SHP77 (cell line): ENCODE measurements at places on chromosomes 7 and 10.
A peak's percentile ranks its signal among the peaks of the same experiment; 100 is the strongest.

GRCh38 chr7:84469034-84469433 is 274.4 kb upstream of the SEMA3A start:
- DNase-seq = no peak

DNA sequence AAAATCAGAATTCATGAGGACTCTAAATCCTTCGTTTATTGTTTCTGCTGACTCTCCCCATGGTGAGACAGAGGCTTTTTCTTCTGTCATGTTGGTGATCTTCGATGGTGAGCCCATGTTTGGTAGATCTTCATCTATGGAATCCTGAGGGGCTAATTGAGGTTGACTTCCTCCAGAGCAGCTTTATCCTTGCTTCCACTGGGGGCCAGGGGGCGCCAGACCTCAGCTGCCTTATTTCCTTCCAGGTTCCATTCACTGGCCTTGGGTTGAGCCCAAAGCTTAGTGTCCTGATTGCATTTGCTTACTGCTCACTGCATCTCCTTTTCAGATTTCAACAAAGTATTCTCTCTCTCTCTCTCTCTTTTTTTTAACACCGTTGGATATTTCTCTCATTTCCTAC is 80.7 kb downstream of the GCC1 start:
- DNase-seq = peak; percentile 2

GRCh38 chr10:5559642-5560141 is 34.9 kb downstream of the CALML3 start:
- no peak for DNase-seq

DNA sequence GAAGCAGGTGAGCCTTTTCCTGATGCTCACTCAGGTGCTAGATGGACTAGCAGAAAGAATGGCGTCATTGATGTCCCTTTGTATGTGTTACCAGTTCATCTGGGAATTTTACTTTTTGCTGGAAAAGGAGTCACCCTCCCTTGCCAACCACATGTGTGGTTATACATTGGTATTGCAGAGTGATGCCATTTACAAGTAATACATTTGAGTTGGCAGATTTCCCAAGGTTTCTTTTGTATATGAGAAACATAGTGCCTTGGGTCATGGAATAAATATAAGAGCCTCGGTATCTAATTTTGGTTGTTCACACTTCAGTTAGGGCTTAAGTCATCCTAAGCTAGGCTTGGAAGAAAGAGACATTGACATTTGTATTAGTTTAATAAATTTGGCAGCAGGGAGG is 10.4 kb upstream of the ATXN7L1 start:
- DNase-seq = no peak

GRCh38 chr10:55183993-55184392 is 383.0 kb upstream of the PCDH15 start:
- DNase-seq = no peak
